GM12865 (cell line): ENCODE measurements at places on chromosomes 2 and 18.

DNA sequence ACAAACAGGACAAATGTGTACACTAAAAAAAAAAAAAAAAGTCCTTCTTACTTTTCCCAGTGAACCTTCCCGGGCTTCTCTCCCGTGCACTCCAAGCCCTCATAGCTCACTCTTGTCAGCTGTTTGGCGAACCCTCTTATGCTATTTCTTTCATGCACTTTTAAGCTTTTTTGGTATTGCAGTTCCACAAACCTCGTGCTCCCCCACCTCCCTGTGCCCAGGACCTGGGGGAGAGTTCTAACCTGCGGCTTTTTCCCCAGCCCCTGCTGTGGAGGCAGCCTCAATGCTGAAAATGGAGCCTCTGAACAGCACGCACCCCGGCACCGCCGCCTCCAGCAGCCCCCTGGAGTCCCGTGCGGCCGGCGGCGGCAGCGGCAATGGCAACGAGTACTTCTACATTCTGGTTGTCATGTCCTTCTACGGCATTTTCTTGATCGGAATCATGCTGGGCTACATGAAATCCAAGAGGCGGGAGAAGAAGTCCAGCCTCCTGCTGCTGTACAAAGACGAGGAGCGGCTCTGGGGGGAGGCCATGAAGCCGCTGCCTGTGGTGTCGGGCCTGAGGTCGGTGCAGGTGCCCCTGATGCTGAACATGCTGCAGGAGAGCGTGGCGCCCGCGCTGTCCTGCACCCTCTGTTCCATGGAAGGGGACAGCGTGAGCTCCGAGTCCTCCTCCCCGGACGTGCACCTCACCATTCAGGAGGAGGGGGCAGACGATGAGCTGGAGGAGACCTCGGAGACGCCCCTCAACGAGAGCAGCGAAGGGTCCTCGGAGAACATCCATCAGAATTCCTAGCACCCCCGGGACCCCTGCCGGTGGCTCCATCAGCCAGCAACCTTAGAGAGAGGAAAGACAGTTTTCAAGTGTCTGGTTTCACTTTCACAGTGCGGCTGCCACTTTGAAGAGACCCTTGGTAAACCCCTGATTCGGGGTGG lies 826 bp downstream of the KCNE4 start:
- no peak for DNase-seq

DNA sequence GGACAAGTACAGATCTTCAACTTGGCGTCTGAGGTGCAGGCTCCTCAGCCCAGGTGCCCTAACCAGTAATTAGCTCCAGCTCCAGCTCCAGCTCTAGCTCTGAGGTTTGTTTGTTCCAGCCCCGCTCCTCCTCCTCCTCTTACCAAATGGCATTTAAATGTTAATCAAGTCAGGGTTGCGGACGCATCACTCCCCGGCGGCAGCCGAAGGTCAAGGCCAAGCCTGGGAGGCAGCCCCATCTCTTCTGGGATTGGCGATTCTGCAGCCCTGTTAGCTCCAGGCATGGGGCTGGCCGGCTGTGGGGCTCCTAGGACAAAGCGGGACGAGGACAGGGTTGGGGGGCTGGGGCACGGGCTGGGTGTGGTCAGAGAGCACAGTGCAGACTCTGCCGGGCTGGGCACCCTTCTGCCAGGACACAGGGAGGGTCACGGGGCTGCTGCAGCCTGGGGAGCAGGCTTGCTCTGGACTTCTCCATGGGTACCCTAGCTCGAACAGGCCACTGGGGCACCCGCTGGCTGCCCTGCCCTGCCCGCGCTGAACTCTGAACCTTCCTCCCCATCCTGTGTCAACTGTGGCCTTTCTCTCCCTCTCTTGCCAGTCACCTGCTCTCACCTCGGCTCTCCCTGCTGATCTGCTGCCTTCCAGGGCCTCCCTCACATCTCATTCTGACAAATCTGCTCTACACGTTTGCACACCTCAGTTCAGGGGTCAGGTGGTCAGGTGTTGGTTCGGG lies 203.3 kb downstream of the CELF4 start:
- no peak for DNase-seq

DNA sequence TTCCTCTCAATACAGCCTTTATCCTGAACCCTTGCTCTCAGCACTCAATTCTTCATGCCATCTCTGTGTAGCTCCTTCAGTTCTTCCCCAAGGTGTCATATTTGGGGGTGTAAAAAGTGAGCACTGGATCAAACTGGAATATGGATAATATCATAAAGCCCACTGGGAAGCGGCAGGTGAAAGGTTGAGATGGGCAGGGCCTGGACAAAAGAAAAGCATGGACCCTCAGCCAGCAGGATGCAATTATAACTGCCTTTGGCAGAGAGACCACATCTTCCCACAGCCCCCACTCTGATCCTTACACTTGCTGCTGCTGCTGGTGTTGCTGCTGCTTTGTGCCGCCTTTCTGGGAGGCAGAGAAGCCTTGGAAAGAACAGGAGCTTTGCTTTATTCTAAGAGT lies 31.2 kb upstream of the STPG4 start:
- no peak for DNase-seq

DNA sequence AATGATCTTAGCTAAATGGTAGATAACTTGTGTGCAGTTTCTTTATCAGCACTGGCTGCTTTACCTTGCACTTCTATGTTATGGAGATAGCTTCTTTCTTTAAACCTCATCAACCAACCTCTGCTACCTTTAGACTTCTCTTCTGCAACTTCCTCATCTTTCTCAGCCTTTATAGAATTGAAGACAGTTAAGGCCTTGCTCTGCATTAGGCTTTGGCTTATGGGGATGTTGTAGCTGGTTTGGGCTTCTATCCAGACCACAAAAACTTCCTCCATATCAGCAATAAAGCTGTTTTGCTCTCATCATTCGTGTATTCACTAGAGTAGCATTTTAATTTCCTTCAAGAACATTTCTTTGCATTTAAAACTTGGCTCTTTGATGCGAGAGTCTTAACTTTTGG lies 123.7 kb downstream of the PIK3C3 start:
- DNase-seq = no peak
